GF-D8 (cell line): ENCODE measurements at places on chromosomes 7 and 10.

GRCh38 chr10:80201608-80202141 is 3.7 kb downstream of the ANXA11 start:
- DNase-seq = no peak

GRCh38 chr10:107169516-107169915 is 5.0 kb upstream of the SORCS1 start:
- DNase-seq = no peak

- no peak for DNase-seq
Observed at GRCh38 chr7:55556031-55556430, 16.3 kb downstream of the VOPP1 start.

DNA sequence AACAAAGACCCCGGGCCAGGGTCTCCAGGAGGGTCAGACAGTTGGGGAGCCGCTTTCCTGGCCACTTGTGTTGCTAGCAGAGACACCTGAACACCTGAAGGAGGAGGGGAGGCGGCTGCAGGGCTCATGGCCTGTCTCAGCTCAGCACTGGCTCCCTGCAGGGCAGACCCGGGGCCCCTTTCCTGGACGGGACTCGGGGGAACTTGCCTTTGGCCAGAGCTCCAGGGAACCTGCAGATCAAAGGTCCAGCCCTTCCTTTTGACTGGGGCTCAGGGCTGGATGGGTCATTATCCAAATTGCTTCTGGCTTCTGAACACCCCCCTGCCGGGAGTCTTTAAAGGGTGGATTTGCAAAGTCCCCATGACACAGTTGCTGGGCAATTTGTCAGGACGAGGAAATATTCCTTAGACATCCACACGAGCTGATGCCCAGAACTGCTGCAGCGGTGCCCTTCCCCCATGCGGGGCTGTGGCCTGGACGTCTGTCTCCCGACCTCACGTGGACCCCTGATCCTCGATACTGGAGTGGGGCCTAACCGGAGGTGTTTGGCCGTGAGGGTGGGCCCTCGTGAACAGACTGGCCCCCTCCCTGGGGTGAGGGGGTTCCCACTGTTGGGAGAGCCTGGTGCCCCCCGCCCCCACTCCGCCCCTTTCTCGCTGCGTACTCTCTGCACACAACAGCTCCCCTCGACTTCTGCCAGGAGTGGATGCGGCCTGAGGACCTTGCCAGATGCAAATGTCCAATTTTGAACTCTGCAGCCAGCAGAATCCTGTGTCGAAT is 194.3 kb downstream of the ELFN1 start:
- no peak for DNase-seq

DNA sequence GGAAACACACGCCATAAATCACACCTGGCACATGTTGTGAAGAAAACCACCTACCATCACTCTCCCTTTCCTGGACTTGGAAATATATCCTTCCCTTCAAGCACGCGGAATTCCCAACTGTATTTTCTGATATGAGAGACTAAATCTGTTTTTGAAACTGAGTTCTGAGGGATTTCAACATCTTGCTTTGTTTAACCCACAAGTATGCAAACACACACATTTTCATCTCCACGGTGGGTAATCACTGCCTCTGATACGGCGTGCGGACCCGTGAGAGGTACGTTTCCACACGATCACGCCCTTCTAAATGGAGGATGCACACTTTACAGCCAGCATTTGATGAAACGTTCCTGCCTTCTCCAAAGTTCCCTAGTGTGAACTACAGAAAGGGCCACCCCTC is 83.4 kb downstream of the ZRANB1 start:
- DNase-seq = no peak

DNA sequence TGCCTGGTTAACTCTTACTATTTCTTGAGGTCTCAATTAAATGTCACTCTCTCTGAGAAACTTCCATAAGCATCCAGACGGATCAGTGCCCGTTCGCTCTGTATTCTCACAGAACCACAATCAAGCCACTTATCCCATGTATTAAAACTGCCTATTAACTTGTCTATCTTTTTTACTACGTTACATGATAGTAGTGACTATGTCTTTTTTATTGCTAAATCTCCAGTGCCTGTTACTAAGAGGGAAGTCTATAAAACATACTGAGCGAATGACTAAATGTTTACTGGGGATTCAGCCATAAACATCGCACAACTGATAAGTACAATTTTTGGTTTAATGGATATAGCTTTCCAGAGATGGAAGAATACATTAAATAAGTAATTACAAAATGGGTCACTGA is 399.9 kb downstream of the NXPH1 start:
- DNase-seq = no peak

DNA sequence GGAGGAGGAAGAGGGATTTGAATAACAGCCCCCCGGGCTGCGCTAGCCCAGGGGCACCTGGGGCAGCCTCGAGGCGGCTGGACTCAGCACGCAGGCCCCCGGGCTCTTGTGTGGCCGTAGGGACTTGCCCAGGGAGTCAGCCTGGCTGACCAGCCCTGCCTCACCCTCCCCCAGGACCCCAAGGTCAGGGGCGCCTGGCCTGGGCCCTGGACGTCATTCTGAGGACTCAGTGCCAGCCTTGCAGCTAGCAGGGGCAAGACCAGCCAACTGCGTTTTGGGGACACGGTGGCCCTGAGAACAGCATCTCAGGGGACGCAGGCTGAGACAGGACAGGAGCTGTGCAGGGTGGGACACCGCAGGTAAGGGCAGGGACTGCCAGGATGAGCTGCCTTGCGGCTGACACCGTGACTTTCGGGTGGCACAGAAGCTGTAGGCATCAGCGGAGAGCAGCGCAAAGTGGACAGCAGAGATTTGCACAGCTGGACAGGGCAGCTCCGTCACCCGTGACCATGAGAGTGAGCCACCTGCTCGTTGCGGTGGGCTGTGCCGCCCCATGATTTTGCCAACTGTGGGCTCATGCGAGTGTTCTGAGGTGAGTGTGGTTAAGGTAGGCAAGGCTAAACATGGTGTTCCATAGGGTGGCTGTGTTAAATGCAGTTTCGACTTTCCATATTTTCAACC is 48.1 kb upstream of the UBE3C start:
- no peak for DNase-seq

GRCh38 chr10:17801507-17801906 is 7.6 kb upstream of the MRC1 start:
- DNase-seq = no peak

GRCh38 chr7:154672659-154673415 is 330.1 kb downstream of the PAXIP1 start:
- DNase-seq = no peak

GRCh38 chr10:11272915-11273389 is 255.3 kb downstream of the CELF2 start:
- no peak for DNase-seq

GRCh38 chr7:75776295-75776971 is 4.4 kb upstream of the CCL26 start:
- no peak for DNase-seq

- no peak for DNase-seq
Observed at GRCh38 chr10:102196893-102197292, 29.2 kb upstream of the ELOVL3 start.

- no peak for DNase-seq
Observed at GRCh38 chr10:5563321-5563961, 38.7 kb downstream of the CALML3 start.

DNA sequence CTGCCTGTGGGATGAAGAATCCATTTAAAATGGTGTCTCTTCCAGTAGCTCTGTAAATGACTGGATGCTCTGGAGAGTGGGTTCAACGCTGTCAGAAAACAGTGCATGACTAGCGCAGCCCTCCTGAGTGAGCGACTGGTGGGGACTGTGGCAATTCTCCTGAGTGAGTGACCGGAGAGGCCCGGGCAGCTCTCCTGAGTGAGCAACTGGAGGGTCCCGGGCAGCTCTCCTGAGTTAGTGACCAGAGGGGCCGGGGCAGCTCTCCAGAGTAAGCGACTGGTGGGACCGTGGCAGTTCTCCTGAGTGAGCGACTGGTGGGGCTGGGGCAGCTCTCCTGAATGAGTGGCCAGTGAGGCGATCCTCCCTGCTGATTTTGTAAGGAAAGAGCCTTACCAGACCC is 85.5 kb downstream of the WDR37 start:
- DNase-seq = no peak

- no peak for DNase-seq
Observed at GRCh38 chr10:115402699-115403098, 309.5 kb downstream of the ATRNL1 start.

DNA sequence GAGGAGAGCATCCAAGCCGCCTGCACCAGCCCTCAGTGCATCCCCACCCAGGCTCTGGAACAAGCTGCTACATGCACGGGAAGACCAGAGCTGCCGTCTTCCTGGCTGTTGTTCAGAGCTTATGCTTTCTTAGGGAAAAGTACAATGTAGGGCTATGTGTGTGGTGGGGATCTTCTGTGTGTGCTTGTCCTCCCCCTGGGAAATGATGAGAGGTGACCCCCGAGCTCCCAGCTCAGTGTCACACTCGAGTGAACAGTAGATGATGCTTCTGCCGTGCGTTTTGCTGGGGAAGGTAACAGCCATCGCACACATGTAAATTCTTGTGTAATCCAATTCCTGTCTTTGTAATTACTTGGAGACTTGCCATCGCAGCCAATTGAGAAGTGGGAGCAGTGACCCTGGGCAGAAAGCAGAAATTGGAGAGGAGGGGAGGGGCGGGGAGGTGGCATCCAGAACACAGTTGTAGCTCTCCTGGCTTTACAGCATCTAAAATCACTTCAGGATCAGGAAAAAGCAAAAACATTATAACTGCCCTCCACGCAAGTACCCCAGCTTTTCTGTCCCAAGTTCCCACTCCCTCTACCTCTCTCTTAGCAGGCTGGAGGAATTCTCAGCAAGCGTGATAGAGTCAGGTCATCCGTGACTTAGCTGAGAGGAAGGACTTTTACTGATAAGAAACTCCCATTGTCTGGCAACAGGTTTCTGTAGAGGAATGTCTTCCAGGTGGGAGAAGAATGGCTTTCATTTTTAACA is 149.6 kb downstream of the TCF7L2 start:
- DNase-seq = no peak

DNA sequence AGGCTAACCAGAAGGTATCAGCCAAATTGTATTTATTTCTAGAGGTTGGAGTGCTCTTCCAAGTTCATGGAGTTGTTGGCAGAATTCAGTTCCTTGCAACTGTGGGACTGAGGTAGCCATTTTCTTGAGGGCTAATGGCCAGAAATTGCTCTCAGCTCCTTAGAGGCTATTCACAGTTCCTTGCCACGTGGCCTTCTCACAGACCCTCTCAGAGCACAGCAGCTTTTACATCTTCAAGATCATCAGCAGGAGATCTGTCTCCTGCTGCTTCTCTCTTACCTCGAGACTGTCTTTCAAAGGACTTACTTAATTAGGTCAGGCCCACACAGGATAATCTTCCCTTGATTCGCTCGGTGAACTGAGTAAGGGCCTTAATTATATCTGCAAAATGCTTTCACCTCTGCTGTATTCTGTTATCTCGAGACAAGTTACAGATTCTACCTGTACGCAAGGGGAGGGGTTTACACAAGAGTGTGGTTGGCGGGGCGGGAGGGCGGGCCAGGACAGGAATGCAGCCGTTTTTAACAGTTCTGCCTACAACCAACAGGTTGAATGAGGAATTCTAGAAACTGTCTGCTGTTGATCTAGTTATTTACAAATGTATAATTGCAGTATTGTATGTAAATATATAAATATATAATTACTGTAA is 15.0 kb downstream of the MIOS start:
- DNase-seq = no peak

GRCh38 chr10:110192552-110192951 is 14.9 kb upstream of the MXI1 start:
- no peak for DNase-seq

- DNase-seq = no peak
Observed at GRCh38 chr10:58152673-58153263, 114.9 kb downstream of the IPMK start.

DNA sequence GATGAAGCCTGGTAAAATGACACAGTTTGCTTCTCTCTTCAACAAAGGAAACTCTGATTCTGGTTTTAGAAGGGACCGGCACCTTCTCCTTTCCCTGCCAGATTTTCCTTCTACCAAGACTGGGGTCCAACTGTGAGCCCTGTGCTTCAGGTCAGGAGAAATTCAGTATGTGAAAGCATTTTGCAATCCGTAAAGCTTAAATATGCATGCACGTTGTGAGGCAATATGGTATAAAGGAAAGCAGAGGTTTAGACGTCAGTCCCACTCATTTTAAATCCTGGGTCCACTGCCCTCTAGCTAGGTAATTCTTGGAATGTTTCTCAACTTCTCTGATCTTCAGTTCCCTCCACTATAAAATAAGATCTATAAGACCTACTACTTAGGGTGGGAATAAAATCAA is 359.0 kb upstream of the NPSR1 start:
- DNase-seq = no peak

DNA sequence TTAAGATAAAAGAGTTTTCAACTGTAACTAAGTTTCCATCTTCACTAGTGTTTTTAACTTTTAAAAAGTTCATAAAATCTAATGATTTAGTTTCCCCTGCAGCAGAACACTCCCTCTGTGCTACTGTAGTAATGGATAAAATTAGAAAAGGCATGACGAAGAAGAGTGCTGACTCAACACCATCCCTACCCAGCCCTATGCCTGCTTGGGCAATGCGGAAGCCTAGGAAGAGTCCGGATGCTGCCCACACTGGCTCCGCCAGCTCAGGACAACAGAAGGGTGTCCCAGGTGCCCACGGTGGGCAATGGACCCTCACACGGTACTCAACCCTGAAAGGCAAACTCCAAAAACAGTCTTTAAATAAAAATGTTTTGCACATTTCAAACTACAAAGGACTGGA is 118.2 kb downstream of the LARP4B start:
- DNase-seq = no peak

- no peak for DNase-seq
Observed at GRCh38 chr7:400901-401485, 111.0 kb downstream of the FOXL3 start.

- DNase-seq = no peak
Observed at GRCh38 chr7:92246360-92247101, 757 bp downstream of the ANKIB1 start.

GRCh38 chr10:93139059-93139655 is 65.5 kb downstream of the CYP26A1 start:
- DNase-seq = no peak

DNA sequence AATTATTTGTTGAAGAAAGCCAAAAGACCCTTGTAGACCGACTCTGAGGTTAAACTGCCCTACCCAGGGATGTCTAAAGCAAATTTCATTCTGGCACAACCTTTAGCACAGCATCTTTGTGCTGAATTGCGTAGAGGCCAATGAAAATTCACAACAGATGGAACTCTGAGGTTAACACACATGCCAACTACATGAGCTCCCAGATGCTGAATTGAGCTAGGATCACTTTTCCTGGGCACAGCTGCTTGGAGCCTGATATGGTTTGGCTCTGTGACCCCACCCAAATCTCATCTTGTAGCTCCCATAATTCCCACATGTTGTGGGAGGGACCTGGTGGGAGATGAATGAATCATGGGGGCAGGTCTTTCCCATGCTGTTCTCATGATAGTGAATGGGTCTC is 158.0 kb upstream of the PTN start:
- DNase-seq = no peak
